Uterus (tissue), 4 donors: ENCODE measurements at places on chromosomes 2 and 18. TPM values are rescaled to one million over a fixed set of nuclear protein-coding genes. Genes with fewer than 3 reads are reported as not detected.

The CLEC4F gene
- total RNA-seq = 5.0 TPM

The BOLL gene
- total RNA-seq = not detected

The ZC3H6 gene
- 10.9 TPM for total RNA-seq

The ZAP70 gene
- total RNA-seq = 3.7 TPM

The TRIB2 gene
- 31.5 TPM for total RNA-seq

The SERPINB3 gene
- total RNA-seq = not detected

- no peaks in the 10 kb centered on the region for H3K27me3 ChIP-seq
- DNase-seq = no peak
- no peak overlapping the region for H3K27ac ChIP-seq
- H3K4me1 ChIP-seq = no peaks in the 10 kb centered on the region
Measured at GRCh38 chr2:30026091-30027055, 105.0 kb upstream of the ALK start.

- no peak overlapping the region for H3K27ac ChIP-seq
- no peak for DNase-seq
- H3K36me3 ChIP-seq = no peaks in the 10 kb centered on the region
Measured at GRCh38 chr2:132415256-132415914, 1.2 kb upstream of the GPR39 start.

GRCh38 chr2:131584940-131585339 is 57.3 kb downstream of the CCDC74A start:
- no peak for DNase-seq
- H3K27me3 ChIP-seq = no peaks in the 10 kb centered on the region
- H3K36me3 ChIP-seq = no peaks in the 10 kb centered on the region
- H3K27ac ChIP-seq = no peak overlapping the region
- H3K4me3 ChIP-seq = no peak overlapping the region

DNA sequence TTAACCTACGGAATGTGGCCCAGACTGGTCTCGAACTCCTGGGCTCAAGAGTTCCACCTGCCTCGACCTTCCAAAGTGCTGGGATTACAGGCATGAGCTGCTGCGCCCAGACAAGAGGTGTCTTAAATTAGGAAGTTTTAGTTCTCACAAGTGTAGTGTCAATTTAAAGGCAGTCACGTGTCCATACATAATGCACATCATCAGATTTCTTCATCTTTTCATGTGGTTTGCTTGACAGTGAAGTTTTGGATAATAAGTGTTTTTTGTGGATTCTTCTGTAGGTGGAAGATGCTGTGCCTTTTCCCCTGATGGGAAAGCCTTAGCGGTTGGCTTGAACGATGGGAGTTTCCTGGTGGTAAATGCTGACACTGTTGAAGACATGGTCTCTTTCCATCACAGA is 147.5 kb downstream of the RTN4 start:
- no peak overlapping the region for H3K27ac ChIP-seq
- H3K27me3 ChIP-seq = no peaks in the 10 kb centered on the region
- DNase-seq = no peak
- H3K4me1 ChIP-seq = no peaks in the 10 kb centered on the region
- no peaks in the 10 kb centered on the region for H3K36me3 ChIP-seq

GRCh38 chr2:74387346-74387745 is 7.2 kb upstream of the DCTN1 start:
- no peak overlapping the region for H3K27ac ChIP-seq
- H3K27me3 ChIP-seq = no peaks in the 10 kb centered on the region
- H3K4me1 ChIP-seq = peaks cover 15% of the 10 kb centered on the region
- no peaks in the 10 kb centered on the region for H3K36me3 ChIP-seq

DNA sequence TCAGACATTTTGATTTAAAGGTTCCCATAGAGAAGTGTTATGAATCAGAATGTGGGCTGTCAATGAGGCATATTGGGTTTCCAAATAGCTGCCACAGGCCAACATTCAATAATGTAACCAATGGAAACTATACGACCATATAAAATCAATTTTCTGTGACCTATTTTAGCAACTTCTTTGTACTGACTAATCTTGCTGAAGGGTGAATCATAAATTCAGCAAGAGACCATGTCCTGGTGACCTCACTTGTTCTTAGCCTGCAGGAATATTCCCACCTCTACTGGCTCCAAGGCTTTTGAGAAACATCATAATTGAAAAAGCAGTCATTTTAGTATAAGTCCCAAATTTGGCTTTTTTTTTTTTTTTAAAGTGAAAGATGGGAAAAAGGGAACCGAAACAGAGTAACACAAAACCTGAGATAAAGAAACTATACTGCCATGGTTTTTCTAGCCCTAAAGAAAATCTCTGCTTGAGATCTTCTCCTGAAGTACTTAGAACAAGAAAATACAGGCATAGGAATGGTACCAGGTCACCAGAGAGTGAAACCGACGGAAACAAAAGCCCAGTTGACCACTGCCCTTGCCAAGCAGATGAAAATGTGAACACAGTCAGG is 32.1 kb downstream of the PLEKHM3 start:
- no peaks in the 10 kb centered on the region for H3K36me3 ChIP-seq
- DNase-seq = no peak
- no peak overlapping the region for H3K4me3 ChIP-seq

DNA sequence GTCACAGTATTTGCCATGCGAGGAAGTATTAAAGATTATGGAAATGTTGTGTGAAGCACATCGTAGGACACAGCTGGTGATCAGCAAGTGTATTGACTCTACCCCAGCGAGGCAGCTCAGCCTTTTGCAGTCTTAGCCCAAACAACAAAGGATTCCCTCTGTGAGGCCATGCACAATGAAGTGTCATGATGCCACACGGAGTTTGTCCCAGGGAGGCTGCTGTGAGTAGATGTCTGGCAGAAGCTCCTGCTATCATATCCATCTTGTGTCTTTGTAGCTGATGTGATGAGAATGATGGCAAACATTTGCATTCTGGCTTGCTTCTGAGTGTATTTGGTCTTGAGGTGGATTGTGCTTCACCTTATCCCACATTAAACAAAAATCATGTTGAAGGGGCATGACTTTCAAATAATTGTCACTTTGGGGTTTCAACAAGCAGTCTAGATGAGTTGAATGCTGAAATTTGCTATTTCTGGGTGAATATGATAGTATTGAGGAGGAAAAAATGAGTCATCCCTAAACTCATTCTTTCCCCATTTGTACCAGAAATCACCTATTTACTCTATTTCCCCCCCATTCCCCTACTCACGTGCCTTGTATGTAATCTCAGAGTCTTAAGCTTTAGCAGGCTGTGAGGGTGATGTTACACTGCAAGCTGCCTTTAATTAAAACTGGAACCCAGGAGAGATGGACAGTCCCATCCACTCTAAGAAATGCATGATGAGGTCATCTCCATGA is 273.5 kb downstream of the RNF144A start:
- no peak overlapping the region for H3K4me3 ChIP-seq
- no peaks in the 10 kb centered on the region for H3K36me3 ChIP-seq
- H3K27ac ChIP-seq = no peak overlapping the region
